ENCODE measurements at places on chromosomes 7 and 10.
A peak's percentile ranks its signal among the peaks of the same experiment; 100 is the strongest.

- DNase-seq = peak; percentile 50
Measured at GRCh38 chr10:34254596-34254995, 560.5 kb downstream of the PARD3 start.

- DNase-seq = peak; percentile 92
Measured at GRCh38 chr10:112958275-112958995, 8.4 kb downstream of the TCF7L2 start.

GRCh38 chr10:99748823-99749451, 16.9 kb downstream of the CUTC start:
- no peak for DNase-seq

DNA sequence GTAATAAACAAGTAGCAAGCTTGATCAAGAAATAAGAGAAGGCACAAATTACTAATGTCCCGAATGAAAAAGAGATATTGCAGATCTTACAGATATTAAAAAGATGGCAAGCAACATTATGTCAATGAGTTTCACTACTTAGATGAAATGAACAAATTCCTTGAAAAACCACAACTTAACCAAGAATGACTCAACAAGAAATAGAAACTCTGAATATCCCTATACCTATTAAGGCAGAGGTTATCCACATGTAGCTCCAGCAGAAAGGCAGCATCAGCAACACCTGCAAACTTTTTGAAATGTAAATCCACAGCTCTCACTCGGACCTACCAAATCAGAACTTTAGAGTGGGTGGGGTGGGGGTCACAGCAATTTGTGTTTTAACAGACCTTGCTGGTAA, 33.6 kb downstream of the PDE1C start:
- peak; percentile 65 for DNase-seq

DNA sequence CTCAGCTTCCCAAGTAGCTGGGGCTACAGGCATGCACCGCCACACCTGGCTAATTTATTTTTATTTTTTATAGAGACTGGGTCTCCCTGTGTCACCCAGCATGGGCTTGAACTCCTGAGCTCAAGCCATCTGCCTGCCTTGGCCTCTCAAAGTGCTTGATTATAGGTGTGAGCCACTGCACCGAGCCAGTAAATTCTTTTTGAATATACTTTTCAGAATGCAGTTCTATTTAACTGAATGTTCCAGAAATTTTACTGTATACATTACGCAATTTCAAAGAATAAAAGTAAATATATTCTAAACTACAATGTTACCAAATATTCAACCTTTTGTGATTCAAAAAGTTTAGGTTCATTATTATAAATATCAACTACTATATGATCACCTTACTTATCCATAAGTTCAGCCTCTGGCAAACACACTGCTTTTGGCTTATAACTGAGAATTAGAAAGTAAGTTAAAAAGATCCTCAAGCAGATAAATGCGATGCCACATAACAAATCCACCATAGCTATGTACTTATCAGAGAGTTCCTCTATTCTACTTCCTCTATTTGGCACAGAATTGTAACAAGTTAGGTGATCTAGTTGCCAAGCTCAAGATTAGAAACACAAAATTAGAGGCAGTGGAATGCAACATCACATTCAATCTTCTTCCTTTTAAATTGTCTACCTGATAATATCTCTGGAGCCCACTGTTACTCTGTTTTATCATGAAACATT, 118.2 kb downstream of the ANK3 start:
- DNase-seq = no peak

Measured in EL (cell line).